Activated naive CD4-positive, alpha-beta T cell treated with anti-CD3 and anti-CD28 coated beads, Interleukin-2, amount 50 U/mL, for 16 hours (primary cell): ENCODE measurements at places on chromosomes 5 and 9.

DNA sequence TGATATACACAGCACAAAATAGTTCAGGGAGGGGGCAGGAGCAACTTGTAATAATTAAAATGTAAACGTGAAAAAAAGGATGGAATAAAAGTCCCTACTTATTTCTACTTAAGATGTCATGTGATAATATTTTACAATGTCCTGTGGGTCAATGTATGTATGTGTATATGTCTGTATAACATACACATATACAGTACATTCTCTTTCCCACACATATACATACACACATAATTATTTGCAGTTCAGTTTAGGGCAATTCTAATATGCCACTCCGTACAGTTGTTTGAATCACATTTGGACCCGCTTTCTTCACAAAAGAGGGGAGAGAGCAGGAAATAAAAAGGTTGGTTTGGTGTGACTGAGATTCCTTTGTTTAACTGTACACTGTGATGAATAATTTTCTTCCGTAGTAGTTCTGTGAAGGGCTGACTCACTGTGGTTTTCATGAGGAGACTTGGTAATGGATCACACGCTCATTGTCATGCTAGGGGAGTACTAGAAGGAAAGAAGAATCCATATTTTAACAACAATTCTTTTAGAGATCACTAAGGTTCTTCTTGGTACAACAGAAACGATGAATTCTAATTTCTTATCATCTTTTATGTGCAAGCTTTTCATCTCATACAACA is 26.2 kb upstream of the ACOT12 start:
- DNase-seq, result no peak

DNA sequence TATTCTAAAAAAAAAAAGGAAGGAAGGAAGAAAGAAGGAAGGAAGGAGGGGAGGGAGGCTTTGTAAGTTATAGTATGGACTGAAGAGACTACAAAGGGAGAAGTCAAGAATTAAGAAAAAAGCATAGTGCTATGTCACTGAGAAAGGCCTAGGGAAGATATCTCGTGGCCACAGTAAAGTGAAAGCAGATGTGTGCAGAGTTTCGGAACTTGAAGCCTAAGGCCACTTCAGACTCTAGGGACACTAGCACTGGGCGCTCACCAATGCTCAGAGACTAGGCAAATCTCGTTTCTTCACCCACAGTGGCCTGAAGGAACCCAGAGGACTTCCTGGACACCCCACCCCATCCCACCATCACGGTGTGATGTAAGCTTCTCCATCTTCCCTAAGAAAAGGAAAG is 181.4 kb upstream of the TRPM3 start:
- DNase-seq, result no peak

DNA sequence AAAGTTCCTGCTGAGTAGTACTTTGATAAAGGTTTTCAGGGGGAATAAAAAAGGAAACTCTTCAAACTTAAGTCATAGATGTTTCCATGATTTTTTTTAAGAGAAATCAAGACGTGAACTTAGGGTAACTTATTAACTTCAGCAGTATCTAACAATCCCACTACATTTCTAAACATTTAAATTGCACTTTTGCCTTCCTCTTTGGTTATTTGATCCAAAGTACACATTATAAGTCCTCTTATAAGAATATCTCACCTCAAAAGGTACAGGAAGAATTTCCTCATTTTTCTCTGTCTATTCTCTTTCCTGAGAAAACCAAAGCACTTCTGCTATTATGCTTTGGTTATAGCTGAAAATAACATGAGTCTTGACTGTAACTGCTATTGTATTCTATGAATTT is 7.9 kb downstream of the PTPRD start:
- no peak for DNase-seq

GRCh38 chr9:130023144-130023787 is 19.7 kb downstream of the FNBP1 start:
- no peak for DNase-seq

GRCh38 chr5:20678814-20679298 is 690.9 kb upstream of the CDH18 start:
- DNase-seq, result no peak

DNA sequence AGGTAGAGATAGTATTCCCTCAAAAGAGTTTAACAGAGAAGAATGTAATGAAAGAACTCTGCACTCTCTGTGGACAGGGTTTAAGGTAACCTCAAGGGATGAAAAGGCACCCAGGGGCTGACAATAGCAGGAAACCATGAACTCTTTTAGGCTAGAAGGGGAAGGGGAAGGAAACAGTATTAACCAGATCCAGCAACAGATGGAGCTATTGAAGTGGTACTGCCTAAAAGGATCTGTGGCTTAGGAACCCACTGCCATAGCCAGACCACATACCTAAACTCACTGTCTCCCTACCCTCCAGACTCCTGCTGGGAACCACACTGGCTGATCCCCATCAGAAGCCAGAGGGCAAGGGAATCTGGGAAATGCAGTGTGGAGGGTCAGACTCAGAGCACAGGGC is 35.5 kb downstream of the PLGRKT start:
- no peak for DNase-seq

- DNase-seq, result no peak
Observed at GRCh38 chr5:50923768-50924494, 257.5 kb downstream of the PARP8 start.

- DNase-seq, result no peak
Observed at GRCh38 chr5:133977161-133977787, 8.8 kb upstream of the C5orf15 start.

GRCh38 chr5:151480384-151481293 is 33.2 kb downstream of the SLC36A1 start:
- no peak for DNase-seq

GRCh38 chr9:86324901-86325300 is 29.3 kb downstream of the TUT7 start:
- DNase-seq, result no peak

- DNase-seq, result no peak
Observed at GRCh38 chr9:113588242-113588810, 124.8 kb downstream of the RGS3 start.

GRCh38 chr9:91629718-91630117 is 206.1 kb upstream of the NFIL3 start:
- no peak for DNase-seq

- no peak for DNase-seq
Observed at GRCh38 chr9:91359083-91359482, 2.6 kb downstream of the AUH start.

DNA sequence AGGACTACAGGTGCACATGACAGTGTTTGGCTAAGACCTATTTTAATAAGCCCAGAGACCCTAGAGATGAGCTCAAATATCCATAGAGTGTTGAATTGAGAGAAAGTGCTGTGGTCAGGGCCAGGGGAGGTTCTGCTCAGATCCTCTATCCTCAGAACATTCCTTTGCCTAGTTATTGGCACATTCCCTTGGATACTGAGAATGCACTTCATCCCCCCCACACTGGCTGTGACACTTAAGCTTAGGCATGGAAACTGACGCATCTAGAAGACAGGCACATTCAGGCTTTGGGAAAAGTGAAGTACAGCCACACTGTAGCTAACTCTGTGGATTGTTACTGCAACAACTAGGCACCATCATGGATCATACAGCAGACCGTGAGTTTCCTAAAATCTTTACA is 27.1 kb upstream of the RASGRF2 start:
- DNase-seq, result no peak

DNA sequence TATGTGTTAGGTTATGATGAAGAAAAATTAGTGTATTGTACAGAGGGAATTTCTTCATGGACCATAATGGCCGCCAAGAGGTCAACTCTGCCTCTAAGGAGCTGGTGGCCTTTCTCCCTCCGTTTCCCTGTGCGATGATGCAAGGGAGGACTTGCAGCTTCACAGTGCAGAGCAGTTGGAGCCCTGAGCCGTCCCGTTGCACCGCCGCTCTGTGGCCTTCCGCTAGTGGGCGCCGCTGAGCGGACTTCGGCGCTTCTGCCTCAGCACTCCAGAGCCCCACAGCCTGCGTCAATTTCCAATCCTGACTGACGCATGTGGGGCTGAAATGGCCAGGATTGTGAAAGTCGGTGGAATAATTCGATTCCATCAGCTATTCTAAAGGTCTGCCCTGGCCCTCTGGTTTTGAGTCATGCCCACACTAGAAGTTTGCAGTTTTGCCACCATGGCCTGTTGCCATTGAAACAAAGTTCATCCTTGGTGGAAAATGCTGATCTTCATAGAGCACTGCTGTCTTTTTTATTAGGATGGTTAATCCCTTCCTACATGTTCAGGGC is 22.7 kb upstream of the LECT2 start:
- DNase-seq, result no peak

DNA sequence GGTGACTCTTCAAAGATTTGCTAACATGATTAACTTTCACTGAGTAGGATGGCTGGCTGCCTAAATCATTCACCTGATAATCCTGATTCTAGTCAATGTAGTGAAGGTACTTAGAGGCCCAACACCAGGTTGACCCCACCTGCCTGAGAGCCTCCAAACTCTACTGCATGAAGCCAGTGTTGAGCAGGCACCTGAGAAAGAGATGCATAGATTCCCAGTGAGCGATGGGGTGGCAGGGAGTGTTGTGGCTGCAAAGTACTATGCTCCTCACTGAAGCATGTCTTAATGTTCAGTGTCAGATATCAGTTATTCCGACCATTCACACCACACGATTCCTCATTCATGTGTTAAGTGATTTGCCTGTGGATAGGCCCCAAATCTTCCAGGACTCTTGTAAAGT is 804.4 kb downstream of the TLE4 start:
- DNase-seq, result no peak
